ENCODE measurements at places on chromosomes 7 and 10. TPM values are rescaled to one million over a fixed set of nuclear protein-coding genes. Genes with fewer than 3 reads are reported as not detected.

DNA sequence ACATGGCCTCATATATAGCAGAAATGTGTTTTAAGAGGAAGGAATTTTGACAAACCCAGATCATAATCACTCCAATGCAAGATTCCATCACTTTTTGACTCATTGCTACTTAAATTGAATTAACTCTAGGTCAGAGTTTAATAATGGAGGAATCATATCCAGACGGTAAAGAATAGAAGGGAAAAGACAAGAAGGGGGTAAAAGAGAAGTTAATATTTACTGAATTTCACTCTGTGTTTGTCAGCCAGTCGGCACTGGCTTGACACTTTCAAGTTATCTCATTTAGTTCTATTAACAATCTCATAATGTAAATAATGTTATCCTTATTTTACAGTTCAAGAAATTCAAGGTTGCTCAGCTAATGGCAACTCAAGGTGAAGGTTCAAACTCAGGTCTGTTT is 147.5 kb downstream of the SEMA3A start:
- DNase-seq: no peak

DNA sequence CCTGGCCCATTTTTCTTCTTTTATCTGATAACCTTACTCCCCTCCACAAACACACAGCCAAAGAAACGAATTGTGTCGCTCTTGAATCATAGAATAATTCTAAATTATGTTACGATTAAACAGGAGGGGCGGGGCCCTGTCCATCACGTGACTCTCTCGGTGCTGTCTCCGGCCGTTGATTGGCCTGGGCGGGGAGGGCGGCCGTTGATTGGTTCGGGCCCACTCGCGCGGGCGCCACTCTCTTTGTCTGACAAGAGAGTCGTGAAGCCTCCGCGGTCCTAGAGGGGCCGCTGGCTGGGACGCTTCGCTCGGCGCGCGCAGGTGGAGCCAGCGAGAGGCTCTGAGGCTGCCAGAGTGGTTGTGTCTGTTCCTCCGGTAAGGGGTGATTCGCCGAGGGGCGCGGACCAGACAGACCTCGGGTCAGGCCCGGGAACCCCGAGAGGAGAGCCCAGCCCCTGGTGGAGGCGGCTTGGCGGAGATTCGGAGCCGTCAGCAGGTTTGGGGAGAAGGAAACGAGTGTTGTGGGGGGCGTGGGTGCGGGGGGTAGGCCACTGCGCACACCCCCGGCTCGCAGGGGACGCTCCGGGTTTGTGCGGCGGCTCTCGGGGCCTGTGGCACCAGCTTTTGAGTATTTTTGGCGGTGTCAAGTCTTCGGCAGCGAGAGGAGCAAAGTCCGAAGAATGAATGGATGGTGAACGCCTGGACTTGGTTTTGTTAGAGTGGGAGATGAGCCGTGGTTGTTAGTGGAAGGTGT is at the start of gene ZNF789:
Gene ZNF789 (plus strand): TSS at position 330 of the 754 bp plus-strand sequence. CDS start 3,567 bp downstream, outside the sequence.
- DNase-seq: peak; percentile 99

DNA sequence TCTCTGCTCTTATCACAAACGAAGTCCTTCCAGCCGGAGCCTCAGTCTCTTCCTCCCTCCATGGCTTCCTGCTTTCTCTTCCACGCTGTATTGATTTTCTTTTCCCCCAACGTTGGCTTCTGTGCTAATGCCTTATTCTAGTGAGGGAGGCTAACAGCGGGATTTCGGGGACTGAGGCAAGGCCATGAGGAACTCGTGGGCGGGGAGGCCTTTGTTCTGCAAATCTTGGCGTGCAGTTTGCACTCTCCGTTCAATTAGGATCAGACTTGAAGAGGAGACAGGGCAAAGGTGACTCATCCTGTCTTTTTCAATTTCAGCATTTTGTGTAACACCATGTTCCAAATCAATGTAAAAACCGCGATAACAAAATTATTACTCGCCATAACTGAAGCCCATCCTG is 25.3 kb downstream of the EN2 start:
- DNase-seq: no peak

DNA sequence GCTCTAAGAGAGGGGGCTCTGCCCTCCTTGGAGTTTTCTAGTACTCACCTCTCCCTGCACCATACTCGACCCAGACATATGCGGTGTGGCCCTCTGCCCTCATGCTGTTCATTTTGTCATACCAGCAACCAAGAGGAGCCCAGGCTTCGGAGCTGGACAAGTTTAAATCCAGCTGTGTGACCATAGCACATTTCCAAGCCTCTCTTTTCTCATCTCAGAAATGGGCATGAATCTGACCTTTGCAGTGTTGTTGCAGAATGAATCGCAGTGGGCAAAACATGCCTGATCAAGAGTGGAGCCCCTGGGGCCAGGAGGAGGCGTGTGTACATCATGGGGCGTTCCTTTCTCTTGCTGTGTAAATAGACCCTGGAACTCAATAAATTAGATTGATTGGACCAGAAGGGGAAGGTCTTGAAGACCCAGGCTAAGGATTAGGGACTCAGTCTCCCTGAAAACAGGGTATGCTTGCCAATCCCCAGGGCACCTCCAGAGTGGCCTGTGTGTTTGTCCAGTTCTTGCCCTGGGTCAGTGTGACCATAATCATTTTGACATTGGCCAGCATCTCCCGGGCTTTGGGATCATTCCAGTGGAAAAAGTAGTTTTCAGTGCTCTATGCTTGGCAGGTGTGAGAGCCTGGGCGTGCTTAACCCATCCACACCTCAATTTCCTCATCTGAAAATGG is 59.6 kb downstream of the ZMIZ1 start:
- no peak for DNase-seq

- no peak for DNase-seq
Observed at GRCh38 chr7:70830060-70830395, 301.9 kb upstream of the GALNT17 start.

- DNase-seq: no peak
Observed at GRCh38 chr10:111558211-111558610, 481.4 kb downstream of the ADRA2A start.

The PLXNA4 gene
- polyA plus RNA-seq: 4.3 TPM

The AGBL3 gene
- polyA plus RNA-seq: 0.83 TPM

The UPK3B gene
- polyA plus RNA-seq: 0.24 TPM
